ENCODE measurements at places on chromosomes 13 and 19.
A peak's percentile ranks its signal among the peaks of the same experiment; 100 is the strongest.

GRCh38 chr13:31909864-31910551 is 121.6 kb upstream of the FRY start:
- DNase-seq: peak; percentile 38

- DNase-seq: peak; percentile 16
These were observed 84.3 kb downstream of the IER2 start for GRCh38 chr19:13234518-13234917.

GRCh38 chr13:99087954-99088491 is 110.2 kb upstream of the DOCK9 start:
- DNase-seq: peak; percentile 32

GRCh38 chr13:23949736-23950135 is 52.4 kb upstream of the C1QTNF9B start:
- DNase-seq: no peak

DNA sequence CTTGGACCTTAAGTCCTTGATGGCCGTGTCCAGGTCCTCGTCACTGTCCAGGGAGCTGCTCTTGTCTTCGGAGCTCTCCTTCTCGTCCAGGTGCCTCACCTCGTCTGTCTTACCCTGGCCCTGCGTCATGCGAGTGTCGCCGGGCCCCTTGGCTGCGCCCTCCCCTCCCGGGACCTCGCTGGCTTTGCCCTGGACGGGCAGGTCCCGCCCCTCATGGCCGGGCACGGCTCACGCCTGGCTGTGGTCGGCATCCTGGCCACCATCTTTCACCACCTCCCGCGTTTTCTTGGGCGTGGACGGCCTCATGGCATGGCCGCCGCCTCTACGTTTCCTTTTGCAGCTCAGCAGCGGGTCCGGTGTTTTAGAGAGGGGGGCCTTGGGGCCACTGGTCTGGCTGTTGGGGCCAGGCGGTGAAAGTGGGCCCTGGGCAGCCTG is 14.8 kb downstream of the RB1 start:
- DNase-seq: no peak

DNA sequence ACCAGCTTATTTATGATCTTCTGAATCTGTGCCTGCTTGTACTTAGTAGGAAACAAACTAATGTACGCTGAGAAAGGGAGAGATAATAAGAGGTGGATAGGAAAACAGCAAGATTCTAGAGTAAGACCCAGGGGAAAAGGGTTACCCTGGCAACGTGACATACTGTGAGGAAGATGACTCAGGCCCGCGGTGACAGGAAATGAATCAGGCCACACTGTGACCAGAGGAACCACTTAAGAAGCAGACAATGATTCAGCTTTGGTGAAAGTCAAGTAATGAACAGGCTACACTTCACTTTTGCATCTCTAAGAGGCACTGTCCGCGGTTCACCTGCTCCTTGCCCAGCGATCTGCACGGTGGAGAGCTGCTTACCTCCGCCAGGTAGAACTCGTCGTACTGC is 158.2 kb downstream of the NALCN start:
- DNase-seq: peak; percentile 32

DNA sequence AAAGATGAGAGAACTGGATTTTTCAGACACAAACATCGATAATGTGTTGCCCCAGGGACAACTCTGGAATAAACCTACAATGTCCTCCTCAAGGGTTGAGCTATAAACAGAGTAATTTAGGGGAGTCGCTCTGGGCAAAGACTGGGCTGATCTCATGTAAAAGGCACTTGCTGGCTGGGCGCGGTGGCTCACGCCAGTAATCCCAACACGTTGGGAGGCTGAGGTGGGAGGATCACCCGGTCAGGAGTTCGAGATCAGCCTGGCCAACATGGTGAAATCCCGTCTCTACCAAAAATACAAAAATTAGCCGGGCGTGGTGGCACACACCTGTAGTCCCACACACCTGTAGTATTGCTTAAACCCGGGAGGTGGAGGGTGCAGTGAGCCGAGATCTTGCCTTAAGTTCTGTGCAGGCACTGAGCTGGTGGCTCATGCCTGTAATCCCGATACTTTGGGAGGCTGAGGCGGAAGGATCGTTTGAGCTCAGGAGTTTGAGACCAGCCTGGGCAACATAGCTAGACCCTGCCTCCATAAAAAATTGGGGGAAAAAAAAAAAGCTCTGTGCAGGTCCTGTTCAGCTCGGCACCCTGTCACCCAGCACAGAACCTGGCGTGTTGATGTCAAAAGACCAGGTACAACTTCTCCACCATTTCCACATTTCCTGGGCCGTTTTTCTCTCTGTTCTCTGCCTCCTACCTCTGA is 1.4 kb downstream of the TIMM44 start:
- no peak for DNase-seq

- no peak for DNase-seq
These were observed 3.8 kb downstream of the ZNF784 start for GRCh38 chr19:55620410-55621204.

DNA sequence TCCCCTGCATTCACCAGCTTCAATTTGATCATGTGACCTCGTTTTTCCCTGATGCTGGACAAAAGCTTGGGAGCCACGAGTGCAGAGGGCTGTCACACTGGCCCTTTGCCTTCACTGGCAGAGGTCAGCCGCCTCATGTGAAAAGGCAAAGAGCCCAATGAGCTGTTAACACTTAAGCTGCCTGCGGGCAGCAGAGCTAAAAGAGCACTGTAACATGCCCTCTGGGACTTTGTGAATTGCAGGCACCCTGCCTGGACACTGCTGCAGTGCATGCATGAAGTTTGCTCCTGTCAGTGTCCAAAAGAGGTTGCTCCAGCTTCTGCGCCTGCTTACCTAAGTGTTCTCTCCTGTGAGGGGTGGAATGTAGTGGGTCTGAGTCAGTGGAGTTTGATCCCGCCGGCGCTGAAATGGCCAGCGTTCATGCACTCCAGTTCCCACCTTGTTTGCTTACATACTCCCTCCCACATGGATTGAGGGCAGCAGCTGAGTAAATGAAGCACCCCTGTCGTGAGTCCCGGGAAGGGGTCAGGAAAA is 193.7 kb downstream of the RFC3 start:
- DNase-seq: no peak

GRCh38 chr13:110811771-110812120 is 98.2 kb downstream of the ING1 start:
- DNase-seq: no peak

DNA sequence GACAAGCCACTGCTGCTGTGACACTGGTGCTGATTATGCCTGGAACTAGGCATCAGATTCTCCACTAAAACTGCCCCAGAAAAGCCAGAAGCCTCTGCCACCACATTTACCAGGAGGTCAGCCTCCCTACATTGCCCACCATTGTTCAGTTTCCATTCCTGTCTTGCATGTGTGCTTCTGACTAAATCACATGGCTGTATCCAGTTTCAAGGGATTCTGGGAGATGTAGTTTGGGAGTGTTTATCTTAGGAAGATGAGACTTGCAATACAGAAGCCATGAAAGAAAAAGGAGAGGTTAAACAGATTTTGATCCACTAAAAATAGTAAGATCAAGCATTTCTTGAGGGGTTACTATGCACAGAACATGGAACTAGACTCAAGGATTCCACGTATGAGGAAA is 40.7 kb upstream of the SERPINE3 start:
- no peak for DNase-seq

DNA sequence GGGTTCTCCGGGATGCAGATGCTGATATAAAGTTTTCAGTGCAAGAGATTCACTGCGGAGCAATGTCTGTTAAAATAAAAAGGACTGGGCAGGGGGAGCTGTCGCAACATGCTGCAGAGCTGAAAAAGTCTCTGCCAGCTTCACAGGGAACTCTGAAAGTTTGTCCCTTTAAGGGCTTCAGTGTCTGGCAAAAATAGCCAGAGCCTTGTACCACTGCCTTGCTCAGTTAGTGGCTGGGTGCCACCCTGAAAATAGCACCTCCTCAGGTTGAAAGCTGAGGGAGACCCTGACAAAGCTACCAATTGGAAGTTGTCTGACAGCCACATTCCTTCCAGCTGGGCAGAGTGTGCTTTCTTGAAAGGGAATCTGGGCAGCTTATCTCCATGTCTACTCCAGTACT is 3.0 kb upstream of the NDFIP2 start:
- no peak for DNase-seq

DNA sequence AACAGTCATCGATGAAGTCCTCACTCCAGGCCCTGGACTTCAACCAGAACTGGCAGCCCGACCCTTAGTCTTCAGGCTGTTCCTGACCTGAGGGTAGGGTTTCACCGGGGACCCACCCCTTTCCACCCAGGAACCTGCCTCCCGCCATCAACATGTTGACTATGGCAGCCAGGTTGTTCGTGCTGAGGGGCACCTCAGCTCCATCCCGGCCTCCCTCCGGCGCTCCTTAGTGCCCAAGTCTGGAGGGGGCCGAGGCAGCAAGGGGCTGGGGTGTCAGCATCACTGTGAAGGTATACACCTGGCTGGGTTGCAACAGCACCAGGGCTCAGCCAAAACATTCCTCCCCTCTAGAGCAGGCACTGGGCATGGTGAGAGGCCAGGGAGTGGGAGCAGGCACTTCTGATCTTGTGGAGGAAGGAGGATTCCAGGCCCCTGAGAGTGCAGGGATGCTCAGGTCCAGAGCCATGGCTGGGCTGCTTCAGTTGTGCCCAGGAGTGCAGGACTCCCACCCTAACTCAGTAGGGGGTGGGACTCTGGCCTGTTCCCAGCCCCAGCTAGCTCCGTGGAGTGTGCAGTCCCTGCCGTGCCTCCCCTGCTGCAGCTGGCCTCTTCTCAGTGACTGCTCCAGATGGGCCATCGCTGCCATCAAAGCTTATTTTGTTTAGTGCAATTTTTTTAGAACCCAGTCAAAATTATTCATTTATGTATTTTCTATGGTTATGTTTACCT is 1445.9 kb downstream of the PCDH9 start:
- DNase-seq: no peak

DNA sequence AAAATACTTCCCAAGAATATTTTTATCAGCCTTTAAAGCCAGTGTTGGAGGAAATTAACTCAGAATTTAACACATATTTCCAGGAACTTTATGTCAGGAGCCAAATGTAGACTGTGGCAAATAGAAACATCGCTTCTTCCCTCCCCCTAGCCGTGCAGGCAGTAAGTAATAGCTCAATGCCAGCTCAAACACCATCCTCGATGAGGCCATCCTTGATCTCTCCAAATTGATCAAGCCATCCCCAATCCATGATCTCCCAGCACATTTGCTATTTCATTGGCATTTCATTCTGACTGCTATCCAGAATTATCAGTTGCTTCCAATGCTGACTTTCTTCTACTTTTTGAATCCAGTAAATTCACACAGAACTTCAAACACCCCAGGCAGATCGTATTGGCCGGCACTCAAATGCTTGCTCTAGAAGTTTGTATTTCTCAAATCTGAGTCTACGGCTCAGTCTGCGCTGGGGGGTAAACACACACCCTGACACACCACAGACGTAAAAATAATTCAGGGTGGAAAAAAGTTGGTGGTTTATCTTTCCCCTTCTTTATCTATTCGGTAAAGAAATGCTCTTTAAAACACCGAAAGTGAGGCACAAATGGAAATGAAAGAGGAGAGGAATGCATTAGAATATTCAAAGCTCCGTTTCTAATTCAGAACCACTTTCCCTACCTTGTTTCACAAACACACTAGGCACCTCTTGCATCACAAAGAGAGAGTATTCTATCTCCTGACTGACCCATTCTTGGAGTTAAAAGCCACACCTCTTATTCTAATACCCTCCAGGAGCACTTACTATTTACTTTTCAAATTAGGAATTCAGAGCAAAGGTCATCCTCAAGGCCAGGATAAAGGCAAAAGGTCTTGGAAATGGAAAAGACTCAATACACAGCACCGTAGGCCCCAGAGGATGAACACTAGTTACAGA is 991 bp downstream of the OBI1 start:
- no peak for DNase-seq

DNA sequence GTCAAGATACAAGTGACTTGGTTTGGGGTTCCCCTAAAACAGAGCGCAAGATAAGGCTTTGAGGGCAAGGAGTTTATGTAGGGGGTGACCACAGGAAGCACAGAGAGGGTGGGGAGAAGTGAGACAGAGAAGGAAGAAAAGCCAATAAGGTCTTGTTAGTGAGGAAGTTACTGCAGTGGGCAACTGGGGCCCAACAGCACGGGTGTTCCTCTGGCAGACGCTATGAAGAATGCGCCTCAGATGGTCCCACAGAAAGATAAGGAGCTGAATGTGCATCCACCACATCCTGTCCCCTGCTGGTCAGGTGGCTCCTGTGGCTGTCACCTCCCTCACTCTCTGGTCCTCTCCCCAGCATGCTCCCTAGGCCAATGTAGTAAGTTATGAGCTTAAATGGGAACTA is 333.5 kb downstream of the TSHZ3 start:
- no peak for DNase-seq

DNA sequence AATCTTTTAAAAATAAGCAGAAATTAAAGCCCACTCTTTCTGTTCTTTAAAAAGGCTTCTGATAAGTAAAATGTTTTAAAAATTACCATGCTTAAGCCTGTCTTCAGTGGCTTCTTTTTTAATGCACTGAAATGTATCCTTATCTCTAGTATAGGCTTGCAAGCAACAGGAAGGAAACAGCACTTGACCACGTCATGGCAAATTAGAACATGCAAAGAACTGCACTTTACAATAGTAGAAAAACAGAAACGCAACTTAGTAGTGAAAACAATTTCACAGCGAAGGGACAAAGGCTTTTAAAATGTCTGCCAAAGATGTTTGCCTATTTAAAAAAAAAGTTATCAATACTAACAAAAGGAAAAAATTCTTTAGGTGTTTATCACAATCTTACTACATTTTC is 36.3 kb downstream of the ELF1 start:
- peak; percentile 53 for DNase-seq

GRCh38 chr13:97430296-97430695 is 3.7 kb upstream of the RAP2A start:
- no peak for DNase-seq

DNA sequence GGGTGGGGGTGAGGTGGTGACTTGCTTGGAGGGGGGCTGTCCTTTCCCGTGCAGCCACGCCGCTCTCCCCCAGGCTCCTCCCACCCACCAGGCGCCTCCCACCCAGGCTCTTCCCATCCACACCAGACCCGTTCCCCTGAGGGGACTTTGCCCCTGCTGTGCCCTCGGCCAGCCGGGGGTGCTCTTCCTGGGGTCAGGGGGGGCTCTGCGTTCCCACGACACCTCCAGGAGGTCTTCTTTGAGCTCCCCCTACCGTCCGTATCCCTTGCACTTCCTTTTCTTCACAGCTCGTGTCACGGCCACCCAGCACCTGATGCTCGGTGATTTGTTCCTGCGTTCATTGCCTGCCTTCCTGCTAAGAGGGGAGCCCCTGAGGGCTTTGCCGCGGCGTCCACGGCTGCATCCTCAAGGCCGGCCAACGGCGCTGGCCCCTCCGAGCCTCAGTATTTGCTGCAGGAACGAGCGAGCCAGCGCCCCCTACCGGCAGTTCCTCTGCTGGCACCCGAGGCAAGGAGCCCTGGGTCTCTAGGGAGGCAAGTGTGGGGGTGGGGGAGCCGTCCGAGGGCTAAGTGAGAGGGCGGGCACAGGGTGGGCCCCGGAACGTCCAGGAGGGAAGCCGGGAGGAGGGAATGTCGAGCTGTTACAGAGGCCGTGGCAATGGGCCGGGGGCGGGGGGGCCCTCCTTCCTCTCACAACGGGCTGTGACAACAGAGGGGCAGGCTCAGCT is 11.8 kb downstream of the LRRC4B start:
- DNase-seq: peak; percentile 73

GRCh38 chr13:81048026-81048461 is 707.1 kb upstream of the SPRY2 start:
- DNase-seq: no peak

GRCh38 chr13:103391936-103392335 is 325.7 kb upstream of the SLC10A2 start:
- no peak for DNase-seq

- no peak for DNase-seq
These were observed 80.0 kb downstream of the SCGB2B2 start for GRCh38 chr19:34596989-34597388.

- DNase-seq: no peak
These were observed 242.1 kb downstream of the ENOX1 start for GRCh38 chr13:43544631-43545030.
